NCI-H187 (cell line): ENCODE measurements at places on chromosomes 6 and 20.

GRCh38 chr6:12298995-12299394 is 8.8 kb downstream of the EDN1 start:
- no peak for DNase-seq

- DNase-seq = no peak
Measured at GRCh38 chr20:36472637-36473090, 68.7 kb upstream of the MYL9 start.

GRCh38 chr6:26332408-26332807 is 32.6 kb upstream of the BTN3A2 start:
- no peak for DNase-seq

DNA sequence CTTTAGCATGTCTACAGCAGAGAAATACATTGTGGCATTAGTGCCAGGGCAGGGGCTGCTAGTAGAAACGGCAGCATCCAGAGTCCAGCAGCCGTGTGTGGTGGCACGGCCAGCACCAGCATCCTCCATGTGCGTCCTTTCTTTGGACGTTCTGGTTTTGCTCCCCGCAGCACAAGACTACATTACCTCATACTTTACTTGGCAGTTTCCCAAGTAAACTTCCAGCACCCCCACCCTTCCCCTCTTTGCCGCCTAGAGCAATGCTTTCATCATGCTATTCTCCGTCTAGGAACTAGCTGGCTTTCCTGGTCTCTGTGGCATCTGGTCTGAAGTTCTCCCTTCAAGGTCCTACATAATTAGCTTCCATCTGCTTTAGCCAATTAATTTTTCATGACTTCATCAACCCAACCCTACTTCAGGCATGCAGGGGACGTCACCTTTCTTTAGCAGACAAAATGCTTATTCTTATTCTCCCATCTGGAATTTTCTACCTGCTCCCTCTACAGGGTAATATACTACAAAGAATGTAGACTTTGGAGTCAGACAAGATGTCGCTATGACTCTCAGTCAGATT is 67.6 kb downstream of the BLOC1S5 start:
- no peak for DNase-seq

DNA sequence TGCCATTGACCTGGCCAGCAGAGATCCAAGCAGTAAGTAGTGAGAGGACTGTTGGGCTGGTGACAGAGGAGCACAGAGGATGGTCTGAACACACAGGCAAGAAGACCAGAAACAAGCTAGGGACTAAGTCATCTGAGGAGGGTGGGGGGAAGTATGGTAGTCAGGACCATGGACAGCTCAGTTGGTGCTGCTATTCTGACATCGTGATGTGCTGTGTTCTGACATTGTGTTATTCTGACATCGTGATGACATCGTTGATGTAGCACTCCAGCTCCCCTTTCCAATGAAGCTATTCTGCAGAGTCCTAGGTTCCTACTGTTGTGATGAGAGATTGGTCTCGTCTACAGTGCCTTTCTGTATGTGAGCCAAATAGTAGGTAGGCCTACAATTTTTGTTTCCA is 28.7 kb downstream of the CFAP206 start:
- no peak for DNase-seq

DNA sequence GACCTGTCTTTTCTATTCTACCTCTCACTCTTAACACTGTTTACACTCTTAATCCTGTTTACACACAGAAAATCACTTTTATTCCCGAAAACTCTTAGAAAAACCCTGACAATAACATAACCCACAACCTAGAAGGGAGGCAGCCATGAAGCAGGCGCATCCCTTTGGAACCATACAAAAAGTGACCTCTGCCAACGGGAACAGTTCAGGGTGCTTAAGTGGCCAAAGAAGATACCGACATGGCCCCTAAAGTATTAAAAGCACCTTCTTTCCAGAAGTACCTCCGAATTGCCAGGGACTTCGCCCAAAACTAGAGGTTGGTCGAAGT is 490 bp downstream of the MMUT start:
- DNase-seq = no peak

GRCh38 chr6:17212546-17213371 is 68.4 kb upstream of the RBM24 start:
- no peak for DNase-seq

- DNase-seq = no peak
Measured at GRCh38 chr20:4059606-4060005, 44.2 kb upstream of the RNF24 start.

DNA sequence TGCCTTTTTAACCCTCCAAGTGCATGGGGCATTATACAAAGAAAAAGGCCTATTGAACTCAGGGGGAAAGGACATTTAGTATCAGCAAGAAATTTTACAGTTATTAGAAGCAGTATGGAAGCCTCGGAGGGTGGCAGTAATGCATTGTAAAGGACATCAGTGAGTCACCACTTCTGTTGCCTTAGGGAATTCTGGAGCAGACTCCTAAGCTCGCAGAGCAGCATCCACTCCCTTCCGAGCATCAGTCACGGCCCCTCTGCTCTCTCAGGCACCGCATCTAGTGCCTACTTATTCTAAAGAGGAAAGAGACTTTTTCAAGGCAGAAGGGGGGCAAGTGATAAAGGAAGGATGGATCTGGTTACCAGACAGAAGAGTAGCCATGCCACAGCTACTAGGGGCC is 296.5 kb downstream of the RNGTT start:
- DNase-seq = no peak

DNA sequence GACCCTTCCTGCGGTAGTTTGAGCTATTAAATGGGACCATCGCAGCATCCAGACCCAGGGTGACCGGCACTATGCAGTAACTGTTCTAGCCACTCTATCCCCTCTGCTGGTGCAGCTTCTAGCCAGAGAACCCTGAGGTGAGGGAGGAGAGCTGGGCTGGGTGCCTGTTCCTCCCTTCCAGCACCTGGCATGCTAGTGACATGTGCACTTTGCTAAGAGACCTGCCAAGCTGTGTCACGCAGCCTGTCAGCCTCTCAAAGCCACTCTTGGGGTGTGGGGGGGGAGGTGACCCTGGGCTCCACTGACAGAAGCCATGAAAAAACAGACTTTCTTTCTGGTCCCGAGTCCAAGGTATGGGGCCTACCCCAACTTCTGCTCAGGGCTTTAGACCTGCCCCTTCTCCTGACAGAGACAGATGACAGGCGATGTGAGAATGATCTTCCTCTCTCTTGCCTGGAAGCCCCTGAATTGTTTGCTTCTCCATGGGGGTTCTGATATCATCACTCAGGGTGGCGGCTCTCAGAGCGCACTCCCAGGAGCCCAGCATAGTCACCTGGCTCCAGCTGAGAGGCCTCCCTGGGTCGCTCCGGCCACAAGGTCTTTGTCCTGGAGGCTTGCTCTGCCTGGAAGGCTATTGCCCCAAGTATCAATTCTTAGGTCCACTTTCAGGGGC is 47.2 kb upstream of the MLN start:
- DNase-seq = no peak

GRCh38 chr6:66184091-66184490 is 477.1 kb upstream of the EYS start:
- DNase-seq = no peak

- no peak for DNase-seq
Measured at GRCh38 chr20:24236201-24236600, 233.2 kb upstream of the SYNDIG1 start.

- no peak for DNase-seq
Measured at GRCh38 chr6:25886066-25886465, 12.0 kb upstream of the SLC17A3 start.
